ENCODE measurements at places on chromosomes 1 and 21.

DNA sequence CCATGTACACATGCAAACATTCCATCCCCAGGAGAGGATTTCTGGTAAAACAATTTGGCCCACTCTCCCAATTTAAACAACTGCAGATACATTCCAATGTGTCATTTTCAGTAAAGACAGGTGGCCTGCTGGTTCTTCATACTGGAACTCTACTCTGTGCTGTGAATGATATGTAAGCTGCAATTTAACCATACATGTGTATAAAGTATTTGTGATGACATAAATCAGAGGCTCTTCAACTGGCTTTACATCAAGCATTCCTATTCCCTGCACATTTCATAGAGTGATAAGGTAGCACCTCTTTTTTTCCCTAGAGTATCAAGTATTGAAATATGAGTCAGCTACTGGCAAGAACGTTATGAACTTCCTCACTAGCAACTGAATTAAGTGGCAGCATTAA, 649.5 kb upstream of the ADGRL2 start:
- peak; percentile 29 for DNase-seq

- peak; percentile 63 for DNase-seq
These were observed 9.1 kb downstream of the OLIG1 start for GRCh38 chr21:33078907-33079582.

DNA sequence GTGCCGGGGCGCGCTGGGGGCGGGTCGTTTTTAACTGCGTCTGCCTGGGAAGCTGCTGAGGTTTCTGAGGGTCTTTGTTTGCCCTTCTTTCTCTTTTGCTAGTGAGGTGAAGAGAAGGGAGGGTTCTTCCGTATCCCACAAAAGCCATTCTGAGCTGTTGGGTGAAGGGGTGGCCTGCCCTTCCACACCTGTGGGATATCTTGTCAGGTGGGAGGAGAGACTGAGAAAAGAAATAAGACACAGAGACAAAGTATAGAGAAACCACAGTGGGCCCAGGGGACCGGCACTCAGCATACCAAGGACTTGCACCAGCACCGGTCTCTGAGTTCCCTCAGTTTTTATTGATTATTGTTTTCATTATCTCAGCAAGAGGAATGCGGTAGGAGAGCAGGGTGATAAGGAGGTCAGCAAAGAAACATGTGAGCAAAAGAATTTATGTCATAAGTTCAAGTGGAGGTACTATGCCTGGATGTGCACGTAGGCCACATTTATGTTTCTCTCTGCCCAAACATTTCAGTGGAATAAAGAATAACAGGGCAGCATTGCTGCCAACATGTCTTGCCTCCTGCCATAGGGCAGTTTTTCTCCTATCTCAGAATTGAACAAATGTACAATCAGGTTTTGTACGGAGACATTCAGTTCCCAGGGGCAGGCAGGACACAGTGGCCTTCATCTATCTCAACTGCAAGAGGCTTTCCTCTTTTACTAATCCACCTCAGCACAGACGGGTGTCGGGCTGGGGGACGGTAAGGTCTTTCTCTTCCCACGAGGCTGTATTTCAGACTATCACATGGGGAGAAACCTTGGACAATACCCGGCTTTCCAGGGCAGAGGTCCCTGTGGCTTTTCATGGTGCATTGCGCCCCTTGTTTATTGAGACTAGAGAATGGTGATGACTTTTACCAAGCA, 972 bp downstream of the PGBD2 start:
- no peak for DNase-seq

DNA sequence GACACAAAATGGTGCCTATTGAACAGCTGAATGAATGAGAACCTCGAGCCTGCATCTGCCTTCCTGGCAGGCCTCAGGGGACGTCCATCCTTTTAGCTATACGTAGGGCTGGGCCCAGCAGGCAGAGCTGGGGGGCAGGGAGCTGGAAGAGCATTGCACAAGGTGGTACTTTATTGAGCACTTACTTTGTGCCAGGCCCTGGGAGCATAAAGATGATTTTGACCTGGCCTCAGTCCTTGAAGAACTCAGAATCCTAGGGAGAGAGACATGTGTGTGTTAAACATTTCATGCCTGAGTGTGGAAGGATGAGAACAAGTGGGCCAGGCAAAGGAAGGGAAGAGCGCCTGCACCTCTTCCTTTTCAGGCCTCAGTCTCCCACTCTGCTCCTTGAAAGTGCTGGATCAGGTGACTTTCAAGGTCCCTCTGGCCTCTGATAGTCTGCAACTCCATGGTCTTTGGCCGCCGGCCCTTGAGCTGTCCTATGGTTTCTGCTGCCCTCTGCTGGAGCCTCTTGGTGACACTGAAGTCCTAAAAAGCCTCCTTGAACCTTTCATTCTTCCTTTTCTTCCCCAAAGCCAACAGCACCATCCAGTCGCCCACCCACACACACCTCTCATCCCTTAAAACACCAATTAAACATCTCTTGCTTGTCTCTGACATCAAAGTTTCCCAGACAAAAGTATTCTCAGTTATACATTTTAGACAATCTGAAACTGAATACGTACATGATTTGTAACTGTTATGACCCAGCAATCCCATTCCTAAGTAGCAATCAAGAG, 3.5 kb upstream of the PEAR1 start:
- peak; percentile 72 for DNase-seq

GRCh38 chr1:160217481-160218051, 12.4 kb downstream of the PEA15 start:
- no peak for DNase-seq

- no peak for DNase-seq
These were observed 184.5 kb downstream of the DHRS3 start for GRCh38 chr1:12433323-12434053.

DNA sequence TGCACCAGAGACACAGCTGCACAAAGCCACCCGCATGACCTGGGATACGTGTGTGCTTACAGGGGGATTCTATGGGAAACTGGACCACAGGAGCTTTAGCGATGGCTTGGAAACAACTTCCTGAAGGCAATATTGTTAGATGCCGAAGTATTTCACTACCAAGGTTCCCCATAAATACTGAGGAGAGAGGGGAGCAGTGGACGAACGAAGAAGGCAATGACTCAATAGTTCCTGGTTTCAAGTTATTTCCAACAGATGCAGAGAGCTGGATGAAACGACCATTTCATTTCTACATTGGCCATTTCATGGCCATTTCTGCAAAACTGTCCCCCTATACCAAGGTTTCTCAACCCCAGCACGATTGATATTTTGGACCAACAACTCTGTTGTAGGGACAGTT, 61.3 kb downstream of the CD34 start:
- no peak for DNase-seq

DNA sequence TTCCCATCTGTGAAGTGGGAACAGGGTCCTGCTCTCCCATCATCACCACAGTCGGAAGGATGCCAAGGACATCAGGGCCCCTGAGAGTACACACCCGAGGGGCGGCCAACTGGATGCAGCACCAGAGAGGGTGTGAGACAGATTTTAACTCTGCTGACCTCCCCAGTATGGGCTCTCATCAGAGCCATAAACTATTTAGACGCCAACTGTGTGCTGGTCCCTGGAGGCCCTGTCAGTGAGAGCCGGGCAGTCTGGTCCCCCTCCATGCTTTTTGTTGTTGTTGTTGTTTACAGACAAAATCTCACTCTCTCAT, 1.7 kb downstream of the FGR start:
- no peak for DNase-seq

DNA sequence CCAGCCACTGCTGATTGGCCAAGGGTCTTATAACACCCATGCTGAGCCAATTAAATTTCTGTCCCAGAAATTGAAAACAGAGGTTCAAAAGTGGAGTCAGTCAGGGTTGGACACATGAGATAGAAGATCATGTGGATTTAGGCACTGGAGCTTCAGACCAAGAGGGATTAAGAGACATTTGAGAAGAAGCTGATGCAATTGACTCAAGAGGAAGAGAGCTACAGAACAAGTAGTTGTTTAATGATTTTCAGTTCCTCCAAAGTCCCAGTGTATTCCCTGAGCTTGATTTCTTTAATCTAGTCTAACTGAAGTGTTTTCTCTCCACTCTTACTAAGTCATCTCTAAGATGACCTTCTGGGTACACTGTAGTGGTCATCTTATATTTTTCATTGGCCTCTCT, 227.1 kb downstream of the DUSP10 start:
- no peak for DNase-seq

GRCh38 chr1:1889847-1890505, 911 bp downstream of the GNB1 start:
- peak; percentile 54 for DNase-seq

GRCh38 chr1:63857478-63857877, 83.7 kb downstream of the ROR1 start:
- DNase-seq: no peak
